ENCODE measurements at places on chromosomes 3 and 15. TPM values are rescaled to one million over a fixed set of nuclear protein-coding genes. Genes with fewer than 3 reads are reported as not detected.

GRCh38 chr3:12193485-12194165 is 34.9 kb upstream of the TIMP4 start:
- DNase-seq = no peak

DNA sequence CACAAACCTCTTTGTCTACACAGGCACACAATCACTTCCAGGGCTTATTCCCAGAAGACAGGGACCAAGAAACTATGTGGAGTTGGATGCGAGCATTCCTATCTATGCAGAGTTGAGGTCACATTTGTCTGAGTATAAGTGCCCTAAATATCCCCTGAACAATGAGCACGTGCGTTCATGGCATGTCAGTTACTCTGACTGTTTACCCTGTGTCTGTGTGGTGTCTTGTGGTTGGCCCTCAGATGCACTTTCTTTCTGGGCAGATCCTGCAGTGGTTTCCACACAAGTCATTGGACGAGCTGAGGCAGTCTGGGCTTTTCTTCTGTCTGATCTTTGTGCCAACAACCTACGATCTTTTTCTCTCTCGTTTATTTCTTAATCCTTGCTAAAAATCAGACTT is 134.5 kb downstream of the FBN1 start:
- DNase-seq = no peak

- DNase-seq = no peak
Observed at GRCh38 chr3:17678116-17678741, 64.2 kb downstream of the TBC1D5 start.

SEC22C gene
- 46.0 TPM for polyA plus RNA-seq

DNA sequence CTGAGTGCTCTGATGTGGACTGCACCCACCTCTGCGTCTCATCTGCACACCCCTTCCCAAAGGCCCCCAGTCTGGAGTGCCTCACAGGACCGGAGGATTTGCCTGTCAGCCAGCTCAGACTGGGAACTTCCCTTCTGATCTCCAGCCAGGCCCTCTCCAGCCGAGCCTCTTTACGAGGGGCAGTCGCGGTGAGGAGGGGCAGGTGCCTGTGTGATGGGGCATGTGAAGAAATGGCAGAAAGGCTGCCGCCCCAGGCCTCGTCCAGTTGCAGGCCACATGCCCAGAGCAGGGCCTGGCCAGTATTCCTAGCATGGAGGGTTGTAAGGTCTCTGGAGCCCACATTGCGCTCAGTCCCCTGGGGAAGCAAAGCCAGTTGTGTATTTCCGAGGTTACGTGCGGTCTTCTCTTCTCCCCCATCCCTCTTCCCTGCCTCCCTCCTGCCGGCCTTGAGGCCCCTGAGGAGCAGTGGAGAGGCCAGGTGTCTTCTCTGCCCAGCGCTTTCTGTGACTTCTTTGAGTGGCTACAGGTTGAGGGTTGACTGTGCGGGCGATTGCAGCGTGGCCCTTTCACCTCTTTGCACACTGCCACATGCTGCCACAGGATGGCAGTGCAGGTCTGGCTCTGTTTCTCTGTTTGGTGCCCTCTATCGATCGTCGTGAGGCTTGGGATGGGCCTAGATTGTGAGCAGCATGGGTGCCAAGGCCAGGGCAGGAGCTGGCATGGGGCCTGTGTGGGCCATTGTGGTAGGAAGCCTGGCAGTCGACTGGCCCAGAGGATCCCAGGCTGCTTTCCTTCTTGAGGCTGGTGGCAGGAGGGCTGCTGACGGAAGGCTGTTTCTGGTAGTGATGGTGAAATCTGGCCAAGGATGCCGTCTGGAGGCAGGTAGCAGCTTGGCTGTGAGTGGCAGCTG is 5.3 kb downstream of the CLK3 start:
- DNase-seq = no peak

- DNase-seq = no peak
Observed at GRCh38 chr3:45644791-45645201, 44.4 kb upstream of the SACM1L start.

- DNase-seq = no peak
Observed at GRCh38 chr3:110928016-110928662, 143.5 kb upstream of the NECTIN3 start.

CAMKV gene
- 0.09 TPM for polyA plus RNA-seq

SLC51B gene
- polyA plus RNA-seq = 11.2 TPM

DNA sequence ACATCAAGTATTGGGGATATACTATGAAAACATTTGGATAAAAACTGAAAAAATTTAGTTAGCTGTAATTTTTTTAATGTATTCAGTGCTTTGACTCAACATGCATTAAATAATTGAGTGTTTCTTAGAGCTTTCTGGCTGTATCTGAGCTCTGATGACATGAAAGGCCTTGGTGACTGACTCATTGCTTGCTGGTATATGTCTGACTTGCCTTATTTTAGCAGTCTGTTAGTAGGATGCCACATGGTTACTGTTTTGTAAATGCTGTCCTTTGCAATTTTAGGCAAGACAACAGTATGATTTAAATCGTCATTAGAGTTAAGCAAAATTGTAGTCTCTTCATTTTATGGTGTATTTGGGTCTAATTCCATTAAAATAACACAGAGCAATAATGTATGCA is 199.2 kb downstream of the GHSR start:
- DNase-seq = peak; percentile 23

ATP13A4 gene
- 62.9 TPM for polyA plus RNA-seq

DNA sequence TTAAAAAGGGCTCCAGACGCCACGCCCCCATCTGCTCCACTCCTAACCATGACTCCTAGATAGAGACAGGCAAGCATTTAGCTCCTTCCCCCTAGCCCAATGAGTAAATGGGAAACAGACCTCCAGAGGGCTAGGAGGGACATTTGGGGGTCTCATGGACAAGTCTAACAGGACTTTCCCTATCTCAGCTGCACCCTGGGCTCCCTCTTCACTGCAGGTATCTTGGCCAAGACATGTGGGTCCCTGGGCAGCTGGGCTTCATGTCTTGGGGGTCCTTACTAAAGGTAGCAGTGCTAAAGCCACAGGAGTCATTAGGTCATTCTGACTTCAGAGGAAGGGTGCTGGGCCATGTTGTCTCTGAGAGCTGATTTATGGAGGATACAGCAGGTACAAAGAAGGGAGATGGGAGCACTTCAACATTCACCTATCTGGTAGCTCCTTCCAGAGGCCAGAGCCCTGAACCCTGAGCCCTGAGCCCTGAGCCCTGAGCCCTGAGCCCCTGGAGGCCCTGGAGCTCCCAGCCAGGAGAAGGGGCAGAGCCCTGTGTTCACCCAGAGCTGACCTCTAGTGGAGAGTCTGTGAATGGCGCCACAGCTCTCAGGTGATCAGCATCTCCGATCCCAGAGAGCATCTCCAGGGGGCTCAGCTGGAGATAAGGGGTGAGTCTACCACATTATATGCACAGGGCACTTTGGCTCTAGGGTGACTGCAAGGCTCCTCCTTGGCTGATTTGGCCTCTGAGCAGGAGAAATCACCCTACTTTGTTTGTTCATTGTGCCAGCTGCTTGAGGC is 40.1 kb upstream of the EPHB1 start:
- DNase-seq = no peak

DNA sequence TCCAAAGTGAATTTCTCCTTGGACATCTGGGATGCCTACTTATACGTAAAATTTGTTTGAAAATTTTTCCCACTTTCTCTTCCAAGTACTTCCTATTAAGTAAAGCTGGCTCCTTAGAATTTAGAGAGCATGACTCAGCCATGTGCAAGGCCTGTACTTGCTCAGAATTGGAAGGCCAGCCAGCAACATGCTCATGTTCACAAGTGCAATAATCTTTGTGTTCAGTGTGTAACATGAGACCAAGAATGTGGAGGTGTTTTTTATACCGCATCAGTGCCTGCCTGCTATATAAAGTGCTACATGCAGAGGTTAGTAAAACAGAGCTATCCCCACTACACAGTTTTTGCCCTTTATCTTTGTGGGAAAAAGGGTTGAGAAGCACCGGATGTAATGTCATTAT is 151.9 kb upstream of the FEZF2 start:
- no peak for DNase-seq

BRPF1 gene
- polyA plus RNA-seq = 18.5 TPM
